ENCODE measurements at places on chromosomes 3 and 15.
A peak's percentile ranks its signal among the peaks of the same experiment; 100 is the strongest.

GRCh38 chr15:87669846-87670245 lies 586.7 kb downstream of the NTRK3 start:
- no peak for DNase-seq

DNA sequence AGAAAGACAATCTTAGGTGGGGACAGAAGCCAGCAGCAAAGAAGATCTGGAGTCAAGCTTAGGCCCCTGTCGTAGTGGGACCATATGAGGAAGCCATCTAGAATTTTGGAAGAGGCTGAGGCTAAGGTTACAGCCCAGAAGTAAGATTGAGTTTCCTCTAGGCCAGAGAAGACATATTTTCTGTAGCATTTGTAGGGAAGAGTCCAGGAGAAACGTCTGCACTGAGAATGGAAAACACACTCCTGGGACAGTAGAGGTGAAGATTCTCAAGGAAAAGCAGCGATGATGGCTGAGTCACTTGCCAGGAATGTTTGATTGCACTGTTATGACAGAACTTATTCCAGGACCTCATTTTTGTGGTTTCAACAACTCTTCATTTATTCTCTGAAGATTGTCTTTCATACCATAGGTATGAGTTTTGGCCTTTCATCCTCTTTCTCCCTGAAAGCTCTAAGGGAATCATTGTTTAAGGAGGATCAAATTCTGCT lies 107.2 kb downstream of the GTPBP8 start:
- DNase-seq = peak; percentile 79

DNA sequence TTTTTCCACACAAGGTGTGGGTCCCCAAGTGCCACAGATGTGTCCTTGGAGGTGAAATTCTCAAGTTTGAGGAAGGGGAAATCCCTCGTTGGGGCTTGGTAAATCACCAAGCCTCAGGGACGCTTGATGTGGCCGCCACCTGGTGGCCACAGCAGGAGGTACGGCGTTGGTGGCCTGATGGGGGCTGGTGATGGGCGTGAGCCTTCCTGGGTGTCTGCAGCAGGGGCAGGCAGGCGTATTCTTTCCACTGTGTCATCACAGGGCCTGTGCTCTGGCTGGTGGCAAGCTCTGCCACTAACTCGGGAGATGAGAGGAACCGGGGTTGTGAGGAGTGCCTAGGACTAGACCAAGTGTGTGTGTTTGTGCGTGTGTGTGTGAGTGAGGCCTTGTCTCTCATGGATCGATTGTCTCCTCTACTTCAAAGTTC lies 4.2 kb downstream of the ACOX2 start:
- peak; percentile 88 for DNase-seq

- peak; percentile 81 for DNase-seq
Measured at GRCh38 chr15:31867536-31868442, 162.5 kb upstream of the CHRNA7 start.

GRCh38 chr3:100395679-100396431 lies 5.0 kb downstream of the TOMM70 start:
- DNase-seq = no peak

- DNase-seq = no peak
Measured at GRCh38 chr3:149609595-149609994, 48.2 kb downstream of the WWTR1 start.

DNA sequence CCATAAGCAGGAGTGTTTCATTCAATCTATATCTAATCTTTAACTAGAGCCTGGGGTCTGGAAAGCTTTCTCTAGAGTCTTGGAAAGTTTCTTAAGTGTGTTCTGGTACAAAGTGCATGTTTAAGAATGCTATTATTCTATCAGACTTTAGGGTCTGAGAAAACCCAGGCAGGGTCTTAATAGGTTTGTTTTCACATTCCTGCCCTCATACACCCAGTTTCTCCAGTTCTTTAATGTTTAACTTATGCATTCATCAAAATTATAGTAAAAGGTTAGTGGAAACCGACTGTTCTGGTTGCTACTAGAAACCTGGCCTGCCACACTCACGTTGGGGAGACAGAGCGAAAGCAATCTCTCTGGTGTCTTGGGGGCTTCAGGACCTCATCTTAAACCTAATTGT lies 102.9 kb upstream of the WDR72 start:
- no peak for DNase-seq

- DNase-seq = no peak
Measured at GRCh38 chr3:115899535-115899934, 276.2 kb downstream of the GAP43 start.

DNA sequence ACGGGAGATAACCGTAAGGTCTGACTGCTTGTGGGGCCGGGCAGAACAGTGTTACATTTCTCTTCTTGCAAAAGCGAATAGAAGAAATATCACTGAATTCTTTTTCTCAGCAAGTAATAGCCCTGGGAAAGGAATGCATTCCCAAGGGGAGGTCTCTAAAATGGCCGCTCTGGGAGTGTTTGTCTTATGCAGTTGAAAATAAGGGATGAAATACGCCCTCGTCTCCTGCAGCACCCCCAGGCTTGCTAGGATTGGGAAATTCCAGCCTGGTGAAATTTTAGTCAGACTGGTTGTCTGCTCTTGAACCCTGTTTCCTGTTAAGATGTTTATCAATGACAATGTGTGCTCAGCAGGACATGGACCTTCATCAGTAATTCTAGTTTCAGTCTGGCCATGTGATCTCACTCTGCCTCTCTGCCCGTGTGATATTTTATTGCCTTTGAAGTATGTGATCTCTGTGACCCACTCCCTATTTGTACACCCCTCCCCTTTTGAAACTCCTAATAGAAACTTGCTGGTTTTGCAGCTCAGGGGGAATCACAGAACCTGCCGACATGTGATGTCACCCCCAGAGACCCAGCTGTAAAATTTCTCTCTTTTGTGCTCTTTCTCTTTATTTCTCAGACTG lies 715.6 kb downstream of the ROBO1 start:
- peak; percentile 15 for DNase-seq

DNA sequence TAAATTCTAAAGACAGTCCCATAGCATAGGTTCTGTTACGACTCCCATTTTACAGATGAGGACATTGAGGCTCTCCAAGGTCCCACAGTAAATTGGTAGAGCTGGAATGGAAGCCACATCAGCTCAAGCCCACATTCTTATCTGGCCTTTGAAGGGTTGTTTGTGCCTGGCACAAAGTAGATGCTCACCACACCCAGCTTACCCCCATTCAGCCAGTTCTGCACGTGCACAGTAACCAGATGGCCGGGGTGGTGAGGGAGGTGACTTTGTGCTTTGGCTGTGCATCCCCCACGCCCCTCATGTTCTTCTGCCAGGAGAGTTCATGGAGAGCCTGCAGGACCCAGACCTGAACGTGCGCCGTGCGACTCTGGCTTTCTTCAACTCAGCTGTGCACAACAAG lies 16.2 kb downstream of the RPL32 start:
- no peak for DNase-seq

GRCh38 chr3:104547031-104547430 lies 819.7 kb upstream of the ALCAM start:
- no peak for DNase-seq

- no peak for DNase-seq
Measured at GRCh38 chr15:81888748-81889484, 156.9 kb downstream of the MEX3B start.

DNA sequence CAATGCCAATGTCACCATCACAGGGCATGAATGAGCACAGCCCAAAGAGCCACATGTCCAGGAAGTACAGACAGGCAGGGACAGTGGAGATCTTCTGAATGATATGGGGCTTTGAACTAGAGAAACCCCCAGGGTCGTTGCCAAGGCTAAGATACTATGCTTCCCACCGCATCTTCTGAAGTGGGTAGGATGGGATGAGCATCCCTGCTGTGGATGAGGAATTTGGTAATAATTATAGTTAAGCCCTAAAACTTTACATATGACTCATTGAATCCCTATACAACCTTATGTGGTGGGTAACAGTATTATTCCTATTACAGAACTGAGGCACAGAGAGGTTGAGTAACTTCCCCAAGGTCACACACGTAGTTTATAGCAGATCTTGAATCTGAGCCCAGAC lies 44.2 kb downstream of the WNT5A start:
- no peak for DNase-seq

- DNase-seq = no peak
Measured at GRCh38 chr3:43484926-43485488, 136.8 kb downstream of the ANO10 start.

DNA sequence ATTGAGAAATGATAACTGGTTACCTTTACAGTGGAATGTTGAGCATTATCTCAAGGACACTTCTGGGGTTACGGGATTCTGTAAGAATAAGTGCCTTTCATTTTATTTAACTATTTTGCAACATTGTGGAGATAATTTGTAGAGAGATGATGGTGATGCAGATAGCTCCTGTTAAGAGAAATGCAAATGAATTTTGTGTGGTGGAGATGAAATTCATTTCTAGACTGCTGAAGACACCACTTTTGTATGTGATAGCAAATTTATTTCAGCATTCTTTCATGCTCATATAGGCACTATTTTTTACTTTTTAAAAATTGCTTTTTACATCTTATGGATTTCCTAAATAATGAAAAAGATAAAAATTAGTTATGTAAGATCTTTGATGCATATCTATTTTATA lies 463.3 kb upstream of the CBLB start:
- peak; percentile 89 for DNase-seq

GRCh38 chr15:29840054-29840453 lies 17.8 kb upstream of the TJP1 start:
- DNase-seq = no peak

DNA sequence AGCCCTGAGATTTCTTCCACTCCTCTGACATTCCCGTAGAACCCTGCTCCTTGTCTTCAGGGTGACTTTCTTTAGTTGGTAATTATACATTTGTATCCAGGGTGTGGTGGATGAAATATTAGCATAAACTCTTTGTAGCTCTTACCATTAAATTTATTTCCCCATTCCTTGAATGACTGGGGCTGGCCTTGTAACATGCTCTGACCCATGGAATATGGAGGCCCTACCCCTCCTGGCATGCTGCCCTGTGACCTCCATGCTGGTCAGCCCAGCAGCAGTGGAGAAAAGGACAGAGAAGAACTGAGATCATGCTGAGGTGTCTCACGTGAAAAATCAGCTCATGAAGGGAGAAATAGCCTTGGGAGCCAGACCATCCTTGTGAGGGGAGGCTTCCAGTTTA lies 96.1 kb upstream of the PROK2 start:
- DNase-seq = peak; percentile 35

DNA sequence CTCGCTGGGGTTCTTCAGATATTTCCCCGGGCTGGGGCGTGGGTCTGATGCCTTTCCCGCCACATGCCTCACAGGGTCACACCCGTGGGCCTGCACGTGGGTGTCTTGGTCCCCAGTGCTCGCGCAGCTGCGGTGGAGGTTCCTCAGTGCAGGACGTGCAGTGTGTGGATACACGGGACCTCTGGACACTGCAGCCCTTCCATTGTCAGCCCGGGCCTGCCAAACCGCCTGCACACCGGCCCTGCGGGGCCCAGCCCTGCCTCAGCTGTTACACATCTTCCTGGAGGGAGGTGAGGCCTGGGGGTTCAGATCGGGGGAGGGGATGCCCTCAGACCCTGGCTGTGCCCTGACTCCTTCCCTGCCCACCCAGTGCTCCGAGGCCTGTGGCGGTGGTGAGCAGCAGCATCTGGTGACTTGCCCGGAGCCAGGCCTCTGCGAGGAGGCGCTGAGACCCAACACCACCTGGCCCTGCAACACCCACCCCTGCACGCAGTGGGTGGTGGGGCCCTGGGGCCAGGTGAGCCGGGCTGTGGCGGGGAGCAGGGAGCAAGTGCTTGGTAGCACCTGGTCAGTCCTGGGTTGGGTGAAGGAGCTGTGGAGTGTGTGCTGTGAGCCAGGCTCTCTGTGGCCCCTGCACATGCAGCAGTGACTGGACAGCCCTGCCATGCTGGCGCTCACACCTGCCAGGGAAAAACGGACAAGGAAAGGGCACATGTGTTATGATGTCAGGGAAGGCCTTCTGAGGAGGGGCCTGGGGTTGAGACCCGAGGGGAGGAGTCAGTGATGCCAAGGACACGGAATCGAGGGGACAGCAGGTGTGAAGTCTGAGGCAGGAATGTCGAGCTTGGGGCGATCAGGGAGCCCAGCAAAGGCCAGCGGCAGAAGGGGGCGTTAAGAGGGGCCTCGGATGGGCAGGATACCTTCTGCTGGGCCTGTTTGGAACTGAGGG lies 88.9 kb downstream of the TBC1D2B start:
- no peak for DNase-seq

DNA sequence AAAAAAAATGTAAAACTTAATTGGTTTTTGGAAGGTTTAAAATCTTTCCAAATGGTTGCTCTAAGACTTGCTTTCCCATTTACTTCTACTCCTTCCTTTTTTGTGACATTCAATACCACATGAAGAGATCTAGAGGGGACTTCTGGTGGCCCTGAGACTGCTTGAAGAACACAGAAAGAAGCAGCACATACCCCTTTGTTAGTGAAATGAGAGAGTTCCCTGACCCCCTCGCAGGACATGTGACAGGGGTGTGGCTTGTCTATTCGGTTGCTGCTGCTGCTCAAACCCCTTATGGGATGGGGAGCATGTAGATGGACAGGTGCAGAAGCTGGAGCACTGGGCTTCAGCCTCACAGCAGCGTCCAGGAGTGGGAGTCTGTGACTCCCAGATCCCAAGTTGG lies 71.0 kb downstream of the ZMAT3 start:
- DNase-seq = no peak

GRCh38 chr3:133713347-133713746 lies 32.8 kb upstream of the TF start:
- no peak for DNase-seq

DNA sequence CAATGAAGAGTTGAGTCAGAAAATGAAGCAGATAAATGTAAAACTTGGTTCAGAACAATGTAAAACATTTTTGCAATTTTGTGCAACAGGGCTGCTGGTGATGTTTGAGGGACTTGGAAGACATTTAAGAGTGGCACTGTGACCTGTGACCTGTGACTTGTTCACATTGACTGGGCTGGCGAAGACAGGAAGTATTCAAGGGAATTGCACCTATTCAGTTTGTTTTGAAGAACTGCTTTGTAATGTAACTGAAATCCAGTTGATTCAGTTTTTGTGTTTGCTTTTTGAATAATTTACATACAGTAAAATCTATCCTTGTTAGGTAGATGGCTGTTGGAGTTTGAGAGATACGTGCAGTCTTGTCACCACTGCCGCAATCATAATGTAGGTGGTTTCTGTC lies 35.4 kb downstream of the MCTP2 start:
- peak; percentile 65 for DNase-seq

DNA sequence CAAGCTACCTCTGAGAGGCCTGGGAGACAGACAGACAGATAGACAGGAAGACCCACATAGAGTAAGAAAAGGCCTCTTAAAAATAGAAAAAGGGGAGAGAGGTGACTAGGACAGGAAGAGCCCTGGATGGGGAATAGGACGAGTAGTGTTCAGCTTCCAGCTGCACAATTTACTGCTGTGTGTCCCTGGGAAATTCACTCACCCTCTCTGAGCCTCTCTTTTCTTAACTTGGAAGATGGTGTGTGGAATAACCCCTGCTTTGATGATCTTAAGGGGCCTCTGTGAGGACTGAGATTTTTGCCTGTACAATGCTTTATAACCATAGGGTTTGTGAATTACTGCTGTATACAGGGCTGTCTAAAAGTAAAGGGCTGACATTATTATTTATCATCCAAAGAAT lies 37.5 kb downstream of the FEM1B start:
- DNase-seq = no peak

Data from trophoblast cell (in vitro differentiated cells and primary cell).